ENCODE measurements at places on chromosomes 12 and 14.

DNA sequence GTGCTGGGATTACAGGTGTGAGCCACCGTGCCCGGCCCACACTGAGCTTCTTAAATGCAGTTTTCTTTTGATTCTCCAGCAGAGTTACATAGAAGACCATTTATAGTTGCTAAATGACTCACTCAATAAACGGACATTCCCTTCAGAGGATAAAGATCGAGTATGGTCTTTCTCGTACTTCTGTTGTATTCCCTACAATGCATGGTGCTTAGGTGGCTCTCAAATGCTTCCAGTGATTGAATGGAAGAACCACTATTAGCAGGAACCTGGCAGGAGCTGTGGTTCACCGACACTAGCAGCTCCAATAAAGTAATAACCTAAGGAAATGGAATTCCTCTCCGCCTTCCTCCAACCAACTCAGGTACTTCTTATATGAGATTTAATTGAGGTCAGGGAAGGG is 3.9 kb upstream of the GPRC5A start:
- DNase-seq: no peak

GRCh38 chr14:79516009-79516408 is 695.3 kb downstream of the DIO2 start:
- DNase-seq: no peak

DNA sequence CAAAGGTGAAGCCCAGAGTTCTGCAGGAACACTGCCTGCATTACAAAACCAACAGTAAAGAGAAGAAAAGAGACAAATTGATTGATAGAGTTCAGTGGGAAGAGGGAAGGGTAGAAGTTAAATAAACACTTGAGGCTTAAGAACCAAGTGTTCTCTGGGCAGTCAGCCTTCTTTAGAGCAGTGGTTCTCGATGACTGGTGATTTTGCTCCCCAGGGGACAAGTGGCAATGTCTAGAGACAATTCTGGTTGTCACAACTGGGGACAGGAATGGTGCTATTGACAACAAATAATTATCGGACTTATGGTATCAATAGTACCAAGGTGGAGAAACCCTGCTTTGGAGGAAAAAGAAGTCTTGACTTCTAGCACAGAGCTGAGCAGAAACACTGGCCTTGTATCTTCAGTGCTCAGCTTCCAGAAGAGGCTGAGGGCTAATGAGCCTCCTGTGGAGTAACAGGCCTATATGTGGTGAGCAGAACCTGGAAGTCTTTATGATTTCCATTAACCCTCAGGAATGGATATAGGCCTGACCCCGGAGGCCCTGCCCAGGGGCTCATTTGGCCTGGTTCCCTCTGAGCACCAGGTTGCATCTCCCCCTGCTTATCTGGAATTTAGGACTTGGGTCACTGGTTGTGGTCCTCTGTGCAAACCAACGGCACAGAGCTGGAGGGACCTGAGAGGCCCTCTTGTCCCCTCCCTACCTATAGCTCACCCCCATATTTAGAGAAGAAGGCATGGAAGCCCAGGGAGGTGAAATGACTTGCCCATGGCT is 204.6 kb upstream of the PWP1 start:
- DNase-seq: no peak

DNA sequence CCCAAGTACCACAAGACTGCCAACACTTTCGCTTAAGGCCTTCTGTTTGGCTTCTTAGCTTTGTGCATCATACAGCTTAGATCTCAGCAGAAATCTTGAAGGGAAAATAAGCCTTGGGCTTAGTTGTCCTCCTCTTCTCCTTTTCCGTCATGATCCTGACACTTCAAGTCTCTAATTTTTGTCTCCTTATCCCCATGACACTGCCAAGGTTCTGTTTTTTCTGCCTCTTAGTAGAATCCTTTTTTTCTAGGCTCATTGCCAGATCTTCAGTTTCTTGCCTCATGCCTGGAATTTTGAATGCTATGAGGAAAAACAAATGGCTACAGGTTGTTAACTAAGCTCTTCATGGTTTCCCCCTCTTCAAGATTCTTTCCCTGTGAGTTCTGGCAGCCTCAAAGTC is 450.4 kb downstream of the LRFN5 start:
- no peak for DNase-seq

DNA sequence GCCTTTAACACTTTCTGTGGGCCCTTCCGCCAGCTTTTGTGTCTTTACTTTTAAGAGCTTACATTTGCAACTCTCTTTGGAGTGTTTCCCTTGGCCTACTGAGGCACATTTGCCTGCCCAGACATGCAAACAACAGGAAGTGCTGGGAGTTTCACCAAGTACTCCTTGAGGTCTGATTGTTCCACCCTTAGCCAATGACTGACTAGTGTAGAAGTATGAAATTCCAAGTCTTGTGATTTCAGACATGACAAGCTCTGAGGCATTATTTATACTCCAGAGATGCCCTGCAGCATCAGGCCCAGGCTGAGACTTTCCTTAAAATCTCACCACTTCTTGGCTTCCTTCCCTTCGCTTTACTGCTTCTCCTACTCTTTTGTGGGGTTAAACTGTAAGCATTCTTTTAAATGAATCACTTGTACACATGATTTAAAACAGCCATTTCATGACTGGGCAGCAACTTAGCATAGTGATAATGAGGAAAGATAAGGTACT is 174.1 kb downstream of the SLC6A15 start:
- no peak for DNase-seq

- DNase-seq: no peak
Observed at GRCh38 chr14:101956179-101956885, 8.0 kb upstream of the DYNC1H1 start.
